Tibial nerve (tissue), 4 donors: ENCODE measurements at places on chromosomes 1 and 21.
A peak's percentile ranks its signal among the peaks of the same experiment; 100 is the strongest.

GRCh38 chr1:204649721-204650521 lies 35.6 kb downstream of the LRRN2 start:
- no peak for DNase-seq

DNA sequence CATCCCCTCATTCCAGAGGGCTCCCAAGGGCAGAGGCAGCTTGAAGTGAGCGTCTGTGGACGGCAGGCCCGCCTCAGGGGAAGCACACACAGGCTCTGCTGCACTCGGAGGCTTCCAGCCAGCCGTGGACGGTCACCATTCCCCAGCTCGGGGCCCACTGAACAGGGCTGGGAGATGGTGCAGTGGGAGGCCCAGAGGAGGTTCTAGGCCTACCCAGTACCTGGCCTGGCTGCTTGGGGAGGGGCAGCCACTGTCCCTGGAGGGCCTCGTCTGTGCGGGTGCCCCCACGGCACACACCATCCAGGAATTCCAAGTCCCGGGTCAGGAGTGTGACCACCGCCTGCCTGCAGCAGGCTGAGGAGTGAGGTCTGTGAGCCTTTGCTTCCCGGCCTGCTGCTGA lies 80.4 kb downstream of the SIK1 start:
- DNase-seq, result no peak

GRCh38 chr1:60672449-60672848 lies 409.9 kb upstream of the NFIA start:
- no peak for DNase-seq

DNA sequence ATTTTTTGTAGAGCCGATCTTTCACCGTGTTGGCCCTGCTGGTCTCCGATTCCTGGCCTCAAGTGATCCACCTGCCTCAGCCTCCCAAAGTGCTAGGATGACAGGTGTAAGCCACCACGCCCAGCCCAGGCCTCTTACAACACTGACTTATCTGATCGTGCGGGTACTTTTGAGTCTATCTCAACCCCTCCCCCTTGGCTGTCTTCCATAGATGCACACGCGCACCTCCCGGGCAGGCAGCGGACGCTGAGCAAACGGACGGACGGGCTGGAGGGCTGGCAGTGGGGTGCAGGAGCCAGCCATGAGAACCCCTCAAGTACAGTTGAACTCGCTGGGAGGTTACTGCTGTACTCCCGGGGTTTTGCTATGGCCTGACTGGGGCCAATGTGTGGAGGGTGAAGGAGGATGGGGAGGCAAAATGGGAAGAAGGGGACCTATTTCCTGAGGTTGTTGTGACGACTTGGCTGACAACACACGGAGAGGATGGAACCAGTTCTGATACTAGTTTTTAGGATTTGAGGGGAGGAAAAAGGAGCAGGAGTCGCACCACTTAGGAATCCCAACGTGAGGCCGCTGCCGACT lies 959 bp downstream of the CD58 start:
- peak; percentile 19 for DNase-seq

DNA sequence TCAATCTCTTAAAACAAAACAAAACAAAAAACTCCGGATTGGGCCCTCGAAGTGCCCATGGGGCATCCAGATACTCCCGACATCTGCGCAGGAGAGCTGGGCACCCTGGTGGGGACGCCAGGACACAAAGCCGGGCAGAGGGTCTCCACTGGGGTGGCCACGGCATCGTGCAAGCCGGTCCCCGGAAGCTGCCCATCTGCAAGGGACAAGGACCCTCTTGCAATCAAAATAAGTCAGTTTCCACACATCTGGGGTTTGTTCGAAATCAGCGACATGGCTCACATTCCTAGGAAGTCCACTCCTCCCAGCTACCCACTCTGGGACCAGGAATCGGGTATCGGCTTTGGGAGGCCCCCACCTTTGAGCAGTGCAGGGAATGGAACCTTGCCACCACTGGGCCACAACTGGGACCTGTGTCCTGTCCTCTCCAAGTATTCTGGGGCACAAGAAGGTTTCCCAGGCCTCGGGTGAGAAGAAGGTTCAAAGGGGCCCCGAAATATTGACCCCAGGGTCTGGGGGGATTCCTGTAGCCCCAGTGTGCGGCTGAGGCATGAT lies 4.6 kb upstream of the PRDM16 start:
- DNase-seq, result no peak

- no peak for DNase-seq
These were observed 37.2 kb downstream of the ZFYVE9 start for GRCh38 chr1:52179073-52179472.

GRCh38 chr1:2288311-2288710 lies 60.2 kb downstream of the SKI start:
- no peak for DNase-seq

DNA sequence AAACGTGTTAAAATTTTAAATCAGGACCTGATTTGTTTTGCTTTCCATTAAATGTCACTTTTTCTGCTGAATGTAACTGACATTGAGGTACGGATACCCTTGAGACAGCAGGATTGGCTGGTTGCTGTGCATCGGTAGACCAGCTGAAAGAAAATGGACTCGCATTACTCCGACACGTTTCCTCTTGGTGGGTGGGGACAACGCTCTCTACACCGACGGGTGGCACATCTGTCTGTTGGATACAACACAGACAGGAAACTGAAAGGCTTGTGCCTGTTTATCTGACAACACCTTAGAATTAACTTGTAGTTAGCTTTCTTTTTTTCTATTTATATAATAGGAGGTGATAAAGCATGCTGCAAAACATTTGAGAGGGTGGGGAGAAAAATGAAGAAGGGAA lies 19.4 kb downstream of the PRPF38A start:
- no peak for DNase-seq

DNA sequence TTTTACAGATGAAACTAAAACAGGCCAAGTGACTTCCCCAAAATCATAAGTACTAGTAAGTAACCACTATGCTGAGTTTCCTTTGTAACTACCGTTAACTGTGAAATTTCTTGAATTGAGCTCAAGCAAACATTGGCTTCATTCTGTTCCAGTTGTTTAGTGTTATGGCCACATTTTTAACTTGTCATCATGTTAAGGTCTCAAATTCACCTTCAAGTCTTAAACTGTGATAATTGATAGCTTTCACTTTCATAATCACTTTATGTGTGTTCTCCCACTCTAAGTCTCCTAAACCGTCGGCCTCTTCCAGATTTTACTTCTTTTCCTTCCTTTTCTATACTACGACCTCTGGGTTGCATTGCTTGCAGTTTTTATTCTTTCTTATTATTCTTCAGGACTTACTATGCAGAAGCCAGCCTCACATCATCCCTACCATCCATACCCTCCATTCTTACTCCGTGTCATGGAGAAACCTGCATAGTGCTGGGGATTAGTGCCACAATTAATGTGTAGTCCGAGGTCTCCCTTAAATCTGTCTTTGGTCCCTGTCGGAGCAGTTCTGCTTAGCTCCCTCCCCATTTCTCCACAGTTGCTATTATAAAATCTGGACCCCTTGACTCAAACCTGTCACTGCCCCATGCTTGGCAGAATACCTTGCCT lies 5.8 kb downstream of the KIF1B start:
- DNase-seq, result no peak

GRCh38 chr1:22959545-22960360 lies 12.9 kb downstream of the LACTBL1 start:
- DNase-seq, result no peak

DNA sequence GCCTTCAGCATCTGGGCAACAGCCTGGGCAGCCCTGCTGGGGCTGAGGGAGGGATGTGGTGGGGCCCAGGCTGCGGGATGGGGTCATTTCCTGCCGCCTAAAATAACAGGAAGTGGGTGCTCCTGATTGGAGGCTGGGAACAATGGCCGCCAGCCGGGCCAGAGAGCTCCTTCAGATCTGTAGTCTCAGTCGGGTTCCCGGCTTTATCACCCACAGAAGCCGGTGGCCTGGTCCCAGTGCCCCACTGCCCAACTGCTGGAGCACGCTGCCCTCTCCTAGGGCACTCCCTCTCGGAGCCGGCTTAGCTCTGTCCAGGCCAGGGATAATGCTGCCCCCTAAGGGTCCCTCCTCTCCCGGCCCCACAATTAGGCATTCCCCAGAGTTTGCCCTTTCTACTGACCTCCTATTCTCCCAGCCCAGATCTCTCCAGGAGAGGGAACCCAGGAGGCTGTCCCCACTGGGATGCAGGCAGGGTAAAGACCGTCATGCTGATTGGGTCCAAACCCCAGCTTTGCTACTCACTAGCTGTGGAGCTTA lies 5.1 kb downstream of the MAP7D1 start:
- DNase-seq, result peak; percentile 50

GRCh38 chr1:246383791-246384190 lies 123.3 kb downstream of the SMYD3 start:
- no peak for DNase-seq

- DNase-seq, result no peak
These were observed 45.0 kb downstream of the ABCD3 start for GRCh38 chr1:94463056-94463764.

GRCh38 chr1:150890033-150890416 lies 3.1 kb downstream of the CTXND2 start:
- no peak for DNase-seq

DNA sequence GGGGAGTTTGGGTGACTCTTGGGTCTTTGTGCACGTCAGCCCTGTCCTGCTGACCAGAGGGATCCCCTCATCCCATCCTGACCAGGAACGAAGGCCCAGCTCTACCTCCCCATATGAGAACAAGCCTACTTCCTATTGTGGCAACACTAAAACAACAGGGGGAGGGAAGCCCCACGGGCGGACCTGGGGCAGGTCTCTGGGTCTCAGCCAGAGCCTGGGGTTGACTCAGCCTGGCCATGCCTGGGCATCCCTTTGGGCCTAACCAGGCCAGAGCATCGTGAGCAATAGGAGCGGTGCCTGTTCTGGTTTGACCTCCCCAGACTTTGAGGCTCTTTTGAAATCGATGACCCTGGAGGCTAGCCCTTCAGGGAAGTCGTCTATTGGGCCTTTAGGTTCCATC lies 16.8 kb downstream of the RPS6KA1 start:
- DNase-seq, result no peak

DNA sequence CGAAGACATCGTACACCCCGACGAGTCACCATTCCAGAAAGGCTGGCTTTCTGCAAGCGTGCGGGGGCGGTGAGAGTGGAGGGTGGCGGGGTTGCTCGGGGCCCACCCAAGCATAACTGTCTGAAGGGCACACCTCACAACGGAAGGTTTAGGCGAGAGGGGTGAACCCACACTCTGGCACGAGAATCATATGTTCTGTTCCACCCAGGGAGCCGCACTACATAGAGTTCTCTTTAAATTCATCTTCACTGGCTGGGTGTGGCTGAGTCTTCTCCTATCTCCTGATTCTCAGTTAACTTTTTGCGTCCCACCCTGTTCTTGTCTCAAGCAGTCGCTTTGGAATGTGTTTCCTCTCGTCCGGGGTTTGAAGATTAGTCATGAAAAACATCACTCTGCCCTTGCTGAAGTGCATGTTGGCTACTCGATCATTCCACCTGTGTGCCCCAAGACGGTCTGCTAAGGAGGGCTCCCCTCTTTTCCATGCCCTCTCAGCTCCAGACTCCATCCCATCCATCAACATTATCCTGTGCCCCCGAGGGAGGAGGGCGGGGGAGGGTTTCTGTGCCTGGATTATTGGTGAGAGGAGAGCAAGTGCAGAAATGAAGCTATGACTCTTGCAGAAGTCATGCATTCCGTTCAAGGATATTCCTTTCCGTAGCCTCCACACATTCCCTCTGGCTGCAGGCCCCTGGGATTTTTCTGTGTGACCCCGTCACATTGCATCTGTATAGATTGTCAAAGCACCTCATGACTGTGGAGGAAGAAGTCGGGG lies 53.5 kb upstream of the CD34 start:
- DNase-seq, result no peak

- DNase-seq, result peak; percentile 49
These were observed 9.9 kb downstream of the TOR1AIP2 start for GRCh38 chr1:179867493-179868330.

GRCh38 chr1:183131166-183131565 lies 54.9 kb upstream of the LAMC2 start:
- no peak for DNase-seq

- DNase-seq, result no peak
These were observed 60.6 kb upstream of the CASZ1 start for GRCh38 chr1:10856863-10857598.

DNA sequence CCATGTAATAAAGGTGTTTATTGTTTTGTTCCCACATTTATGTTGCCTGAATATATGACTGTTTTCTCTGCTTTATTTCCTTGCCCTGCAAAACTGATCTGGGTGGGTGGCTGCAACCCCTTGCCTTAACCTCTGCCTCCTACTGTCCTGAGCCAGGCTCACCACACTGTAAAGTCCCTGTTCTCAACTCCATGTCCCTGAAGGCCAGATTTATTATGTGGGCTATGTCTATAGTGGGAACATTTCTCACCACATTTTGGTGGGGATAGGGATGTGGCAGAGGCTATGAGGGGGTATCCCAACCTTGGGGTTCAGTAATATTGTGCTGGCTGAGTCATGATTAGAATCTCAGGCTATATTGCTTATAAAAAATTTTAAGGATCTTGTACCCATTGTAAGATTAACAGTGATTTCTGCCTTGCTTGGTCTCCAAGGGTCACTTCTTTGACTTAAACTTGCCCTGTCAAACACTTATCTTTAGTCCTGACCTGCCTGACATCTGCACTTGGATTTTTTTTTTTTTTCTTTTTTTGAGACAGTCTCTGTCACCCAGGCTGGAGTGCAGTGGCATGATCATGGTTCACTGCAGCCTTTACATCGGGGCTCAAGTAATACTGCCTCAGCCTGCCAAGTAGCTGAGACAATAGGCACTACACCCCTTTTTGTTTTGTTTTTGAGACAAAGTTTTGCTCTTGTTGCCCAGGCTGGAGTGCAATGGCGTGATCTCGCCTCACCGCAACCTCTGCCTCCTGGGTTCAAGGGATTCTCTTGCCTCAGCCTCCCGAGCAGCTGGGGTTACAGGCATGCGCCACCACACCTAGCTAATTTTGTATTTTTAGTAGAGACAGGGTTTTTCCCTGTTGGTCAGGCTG lies 3.6 kb downstream of the RPS8 start:
- DNase-seq, result no peak

- no peak for DNase-seq
These were observed 11.3 kb upstream of the DNMT3L start for GRCh38 chr21:44273046-44273445.

- no peak for DNase-seq
These were observed 166.7 kb downstream of the USP25 start for GRCh38 chr21:15896501-15896900.

DNA sequence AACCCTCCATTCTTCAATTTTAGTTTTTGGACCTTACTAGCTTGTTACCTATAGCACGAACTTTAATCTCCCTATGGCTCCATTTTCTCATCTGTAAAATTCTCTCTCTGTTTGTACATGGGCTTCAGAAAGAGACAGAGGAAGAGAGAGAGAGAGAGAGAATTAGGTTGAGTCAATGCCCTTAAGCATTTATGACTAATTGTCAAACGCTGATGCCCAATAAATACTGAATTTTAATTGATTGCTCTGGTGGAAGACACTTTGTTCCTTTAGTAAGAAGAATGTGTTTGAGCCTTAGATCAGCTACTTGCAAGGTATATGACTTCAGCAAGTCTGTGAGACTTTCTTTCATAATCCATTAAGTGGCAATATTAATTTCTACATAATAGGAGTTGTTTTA lies 743.1 kb upstream of the ADGRL4 start:
- no peak for DNase-seq

GRCh38 chr1:147627435-147628110 lies 42.8 kb downstream of the ACP6 start:
- DNase-seq, result peak; percentile 47

- DNase-seq, result no peak
These were observed 622.0 kb downstream of the KIF26B start for GRCh38 chr1:245776694-245777332.

- no peak for DNase-seq
These were observed 24.9 kb upstream of the PSMB2 start for GRCh38 chr1:35666216-35666615.
